ENCODE measurements at places on chromosomes 11 and 22. TPM values are rescaled to one million over a fixed set of nuclear protein-coding genes. Genes with fewer than 3 reads are reported as not detected.

Gene CD3E
- 0.30 TPM for total RNA-seq

Gene CRYBB1
- 0.99 TPM for total RNA-seq

Gene MIOX
- not detected for total RNA-seq

Gene CHADL
- 2.8 TPM for total RNA-seq

Gene PGA5
- 0.39 TPM for total RNA-seq

Gene TSSK2
- total RNA-seq: not detected

Gene F2
- total RNA-seq: not detected

Gene APOA1
- 1.6 TPM for total RNA-seq

Gene OR6A2
- total RNA-seq: 0.20 TPM

Gene CHRNA10
- 0.20 TPM for total RNA-seq

DNA sequence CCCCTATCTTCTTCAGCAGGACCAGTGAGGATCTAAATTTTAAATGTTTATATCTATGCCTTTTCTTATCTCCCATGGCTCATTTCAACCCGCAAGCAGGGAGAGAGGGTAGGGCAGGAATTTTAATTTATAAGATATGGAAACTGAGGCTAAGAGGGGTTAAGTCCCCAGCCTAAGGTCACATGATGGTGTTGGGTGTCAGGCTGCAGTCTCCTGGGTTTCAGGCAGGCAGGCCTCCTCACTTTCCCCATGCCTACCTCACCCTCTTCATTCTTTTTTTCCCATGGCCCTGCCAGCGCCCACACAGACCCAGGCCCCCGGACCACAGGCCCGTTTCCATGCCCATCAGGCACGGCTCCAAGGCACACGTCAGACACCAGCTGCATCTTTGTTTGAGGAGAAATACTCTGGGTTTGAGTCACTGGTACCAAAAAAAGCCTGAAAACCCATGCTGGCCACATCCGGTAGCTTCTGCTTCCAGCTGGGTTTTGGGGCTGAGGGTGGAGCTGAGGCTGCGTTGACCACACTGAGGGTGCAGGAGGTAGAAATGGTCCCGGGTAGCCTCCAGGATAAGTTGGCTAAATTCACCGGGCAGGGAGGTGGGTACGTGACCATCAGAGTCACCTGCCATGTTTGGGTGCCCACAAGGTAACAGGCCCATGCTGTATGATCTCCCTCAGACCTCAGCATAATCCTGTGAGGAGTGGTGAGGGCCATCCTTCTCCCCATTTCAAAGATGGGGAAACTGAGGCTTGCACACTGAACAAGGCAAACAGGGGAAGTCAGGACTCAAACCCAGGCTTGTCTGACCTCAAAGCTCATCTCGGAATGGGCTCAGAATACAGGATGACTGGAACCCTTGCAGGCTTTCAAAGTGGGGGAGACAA is 7.5 kb downstream of the CRYBB1 start:
- no peak for DNase-seq

- DNase-seq: no peak
These were observed 9.1 kb upstream of the TUB start for GRCh38 chr11:8071616-8072581.

GRCh38 chr11:114924042-114924441 is 245.7 kb downstream of the NXPE2 start:
- DNase-seq: no peak

DNA sequence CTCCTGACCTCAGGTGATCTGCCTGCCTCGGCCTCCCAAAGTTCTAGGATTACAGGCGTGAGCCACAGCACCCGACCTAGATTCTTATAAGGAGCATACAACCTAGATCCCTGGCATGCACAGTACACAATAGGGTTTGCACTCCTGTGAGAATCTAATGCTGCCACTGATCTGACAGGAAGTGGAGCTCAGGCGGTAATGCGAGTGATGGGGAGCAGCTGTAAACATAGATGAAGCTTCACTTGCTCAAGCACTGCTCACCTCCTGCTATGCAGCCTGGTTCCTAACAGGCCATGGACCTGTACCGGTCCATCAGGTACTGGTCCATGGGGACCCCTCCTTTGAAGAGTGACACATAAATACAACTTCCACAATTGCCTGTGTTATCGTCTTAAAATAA is 44.8 kb upstream of the EIF3M start:
- DNase-seq: no peak

GRCh38 chr11:113449743-113450142 is 25.5 kb downstream of the DRD2 start:
- no peak for DNase-seq

DNA sequence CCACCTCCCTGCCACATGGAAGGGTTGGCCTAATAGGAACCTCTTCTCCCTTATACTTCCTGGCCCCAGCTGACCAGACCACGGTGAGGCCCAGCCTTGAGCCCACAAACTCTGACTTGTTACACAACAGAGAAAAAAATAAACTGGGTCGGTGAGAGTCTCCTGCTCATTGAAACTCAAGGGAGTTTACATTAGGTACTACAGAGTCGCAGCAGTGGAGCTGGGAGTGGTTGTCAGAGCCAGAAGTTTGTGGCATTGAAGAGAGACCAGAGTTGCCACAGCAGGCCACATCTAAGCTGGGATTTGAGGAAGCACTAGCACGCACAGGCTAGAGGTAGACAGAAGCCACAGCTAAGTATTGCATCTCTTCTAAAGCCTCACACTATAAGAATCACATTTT is 296.2 kb downstream of the DDX10 start:
- DNase-seq: no peak

DNA sequence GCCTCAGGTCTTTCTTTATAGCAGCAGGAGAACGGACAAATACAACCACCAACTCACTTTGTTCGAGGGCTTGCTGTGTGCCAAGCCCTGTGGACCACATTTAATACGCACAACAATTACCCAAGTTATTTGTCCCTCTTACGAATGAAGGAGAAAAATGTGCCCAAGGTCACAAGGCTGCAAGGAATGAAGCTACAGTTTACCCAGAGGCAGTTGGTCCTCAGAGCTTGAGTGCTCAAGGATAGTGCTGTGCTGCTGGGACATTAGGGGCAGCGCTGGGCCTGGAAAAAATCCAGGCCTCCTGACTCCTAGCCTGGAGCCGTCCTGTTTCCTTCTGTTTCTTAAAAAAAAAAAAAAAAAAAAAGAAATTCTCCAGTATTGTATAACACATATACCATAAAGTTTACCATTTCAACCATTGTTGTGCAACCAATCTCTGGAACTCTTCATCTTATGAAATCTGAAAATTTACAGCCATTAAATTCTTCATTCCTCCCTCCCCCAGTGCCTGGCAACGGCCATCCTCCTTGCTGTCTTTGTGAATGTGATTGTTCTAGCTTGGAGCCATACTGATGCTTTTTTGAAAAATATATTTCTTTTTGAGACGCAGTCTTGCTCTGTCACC is 1.0 kb upstream of the C11orf86 start:
- no peak for DNase-seq

DNA sequence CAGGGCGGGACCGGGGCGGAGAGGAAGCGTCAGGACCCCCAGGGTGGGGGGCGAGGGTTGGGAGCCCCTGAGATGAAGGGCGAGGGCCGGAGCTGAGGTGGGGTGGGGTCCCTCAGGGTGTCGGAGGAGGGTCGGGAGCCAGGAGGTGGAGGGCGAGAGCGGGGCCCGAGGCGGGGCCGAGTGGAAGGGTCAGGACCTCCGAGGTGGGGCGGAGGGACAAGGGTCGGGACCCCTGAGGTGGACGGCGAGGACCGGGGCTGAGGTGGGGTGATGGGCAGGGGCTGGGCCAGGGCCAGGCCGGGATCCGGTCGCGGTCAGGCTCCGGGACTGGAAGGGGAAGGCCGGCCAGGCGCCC is 409 bp downstream of the SMC1B start:
- no peak for DNase-seq

GRCh38 chr11:93084727-93085505 is 112.9 kb downstream of the SLC36A4 start:
- no peak for DNase-seq

- no peak for DNase-seq
These were observed 1.4 kb downstream of the LIPT2 start for GRCh38 chr11:74492084-74492483.

DNA sequence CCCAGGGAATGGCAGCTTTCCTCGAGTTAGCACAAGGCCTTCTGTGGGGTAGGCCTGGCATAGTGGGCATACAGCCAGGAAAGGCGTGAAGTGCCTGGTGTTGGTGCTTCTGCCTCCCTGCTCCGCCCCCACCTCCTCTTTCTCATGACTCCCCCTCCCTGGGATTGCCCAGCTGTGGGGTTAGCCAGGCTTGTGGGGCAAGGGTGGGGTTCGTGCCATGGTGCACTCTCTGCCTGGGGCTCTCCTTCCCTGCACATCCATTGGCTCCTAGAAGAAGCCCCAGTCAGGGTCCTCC is 236.8 kb upstream of the NCAM1 start:
- DNase-seq: no peak

GRCh38 chr22:17896586-17896985 is 122.3 kb upstream of the BID start:
- DNase-seq: no peak

GRCh38 chr22:42648368-42649245 is 585 bp downstream of the CYB5R3 start:
- no peak for DNase-seq

GRCh38 chr22:29205252-29205593 is 473 bp upstream of the EMID1 start:
- no peak for DNase-seq

- DNase-seq: no peak
These were observed 293.2 kb downstream of the NELL1 start for GRCh38 chr11:20962581-20962980.

GRCh38 chr11:58888579-58888978 is 44.1 kb upstream of the GLYATL2 start:
- no peak for DNase-seq

- no peak for DNase-seq
These were observed 97.1 kb downstream of the CWC15 start for GRCh38 chr11:94876222-94876621.

GRCh38 chr22:47123006-47123826 is 360.8 kb downstream of the TBC1D22A start:
- DNase-seq: no peak

DNA sequence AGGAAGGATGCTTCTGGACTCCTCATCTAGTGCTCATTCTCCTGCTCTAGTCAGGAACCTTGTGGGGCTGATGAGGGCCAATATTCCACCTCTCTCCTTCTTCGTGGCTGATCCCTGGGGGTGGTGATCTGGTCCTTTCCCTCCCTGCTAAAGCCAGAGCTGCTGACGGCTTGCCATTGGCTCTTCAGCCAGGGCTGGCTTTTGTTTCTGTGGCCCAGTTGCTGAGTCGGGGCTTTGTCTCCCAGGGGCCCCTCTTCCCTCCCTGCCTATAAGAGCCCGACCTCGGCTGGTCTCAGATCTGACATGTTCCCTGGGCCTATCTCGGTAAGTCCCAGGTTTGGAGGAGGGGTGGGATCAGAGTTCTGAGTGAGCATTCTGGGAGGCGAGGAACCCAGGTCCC is at the start of gene CRYBA4:
CRYBA4 (plus strand) TSS at position 301 of the 400 bp plus-strand sequence. CDS start 634 bp downstream, outside the sequence.
- DNase-seq: no peak

DNA sequence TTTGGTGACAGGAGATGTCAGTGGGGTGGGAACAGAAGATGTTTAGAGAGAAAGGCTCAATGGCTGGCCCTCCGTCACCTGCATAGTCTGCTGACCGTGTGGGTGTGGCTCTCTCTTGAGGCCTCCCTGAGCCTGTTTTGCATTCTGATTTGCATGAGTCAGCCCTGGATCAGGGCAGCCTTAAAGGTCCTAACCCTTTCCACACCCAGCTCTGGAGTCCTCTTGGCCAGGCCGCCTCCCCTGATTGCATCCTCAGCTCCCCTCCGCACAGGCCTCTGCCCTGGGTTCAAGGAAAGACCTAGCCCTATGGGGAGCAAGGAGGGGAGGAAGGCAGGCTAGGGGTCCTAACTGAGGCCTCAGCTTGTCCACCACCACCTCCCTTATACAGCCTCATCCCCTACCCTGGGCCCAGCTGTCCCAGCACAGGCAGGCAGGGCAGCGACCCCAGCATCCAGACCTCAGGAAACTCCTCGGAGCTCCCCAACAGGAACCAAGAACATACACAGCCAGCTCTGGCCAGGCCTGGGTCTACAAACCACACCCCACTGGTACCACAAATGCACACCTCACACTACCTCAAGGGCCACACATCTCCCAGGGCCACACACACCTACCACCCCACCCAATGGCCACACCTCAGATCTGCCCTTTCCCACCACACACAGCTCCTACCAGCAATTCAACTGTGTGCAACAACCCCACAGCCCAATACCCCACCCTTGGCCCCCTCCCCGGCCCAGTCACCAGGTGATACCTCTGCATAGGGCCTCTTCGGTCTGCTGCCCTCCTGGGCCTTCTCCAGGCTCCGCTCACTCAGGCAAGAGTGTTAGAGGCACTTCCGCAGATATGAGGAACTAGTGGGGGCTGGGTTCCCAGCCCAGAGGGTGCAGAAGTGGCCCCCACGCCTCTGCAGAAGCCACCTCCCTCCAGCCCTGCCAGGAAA is 13.7 kb downstream of the ARAP1 start:
- DNase-seq: no peak

DNA sequence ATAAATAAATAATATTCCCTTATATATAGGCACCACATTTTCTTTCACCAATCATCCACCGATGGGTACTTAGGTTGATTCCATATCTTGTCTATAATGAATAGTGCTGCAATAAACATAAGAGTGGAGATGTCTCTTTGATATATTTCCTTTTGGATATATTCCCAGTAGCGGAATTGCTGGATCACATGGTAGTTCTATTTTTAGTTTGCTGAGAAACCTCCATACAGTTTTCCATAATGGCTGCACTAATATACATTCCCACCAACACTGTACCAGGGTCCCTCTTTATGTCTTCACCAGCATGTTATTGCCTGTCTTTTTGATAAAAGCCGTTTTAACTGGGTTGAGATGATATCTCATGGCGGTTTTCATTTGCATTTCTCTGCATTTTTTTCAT is 23.6 kb downstream of the PAMR1 start:
- DNase-seq: no peak

DNA sequence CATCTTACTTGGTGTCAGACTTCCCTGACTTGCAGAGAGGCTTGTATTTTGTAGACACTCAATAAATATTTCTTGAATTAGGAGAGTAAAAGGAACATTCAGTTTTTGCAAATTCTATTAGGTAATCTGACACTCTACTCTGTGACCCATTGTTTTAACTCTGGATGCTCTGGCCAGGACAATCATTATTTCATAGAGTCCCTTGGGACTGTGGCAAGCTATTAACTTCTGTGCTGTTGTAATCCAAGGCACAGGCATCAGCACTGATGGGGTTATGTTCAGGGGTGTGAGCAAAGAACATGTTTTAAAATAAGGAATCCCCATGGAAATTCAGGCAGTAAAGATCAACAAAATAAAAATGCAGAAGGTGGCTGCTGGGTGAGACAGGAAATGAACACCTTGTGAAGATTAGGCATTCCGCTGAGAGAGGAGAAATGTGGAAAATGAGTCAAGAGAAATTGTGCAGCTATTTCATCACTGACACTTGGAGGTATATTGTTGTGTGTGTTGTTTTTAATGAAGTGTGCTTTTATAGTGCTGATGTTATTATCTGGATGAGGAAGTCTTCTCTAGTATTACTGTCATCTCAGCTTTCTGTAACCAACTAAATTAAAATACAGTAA is 175.2 kb downstream of the WNT11 start:
- no peak for DNase-seq

- no peak for DNase-seq
These were observed 41.8 kb upstream of the ACCSL start for GRCh38 chr11:44005956-44006355.

All from skin of body (tissue), 3 donors.